ENCODE measurements at places on chromosomes 5 and 9.
A peak's percentile ranks its signal among the peaks of the same experiment; 100 is the strongest.

GRCh38 chr9:114432323-114433067, 44.7 kb upstream of the AKNA start:
- no peak for DNase-seq

- peak; percentile 77 for DNase-seq
These were observed 170.3 kb downstream of the PDZD2 start for GRCh38 chr5:31809050-31809870.

DNA sequence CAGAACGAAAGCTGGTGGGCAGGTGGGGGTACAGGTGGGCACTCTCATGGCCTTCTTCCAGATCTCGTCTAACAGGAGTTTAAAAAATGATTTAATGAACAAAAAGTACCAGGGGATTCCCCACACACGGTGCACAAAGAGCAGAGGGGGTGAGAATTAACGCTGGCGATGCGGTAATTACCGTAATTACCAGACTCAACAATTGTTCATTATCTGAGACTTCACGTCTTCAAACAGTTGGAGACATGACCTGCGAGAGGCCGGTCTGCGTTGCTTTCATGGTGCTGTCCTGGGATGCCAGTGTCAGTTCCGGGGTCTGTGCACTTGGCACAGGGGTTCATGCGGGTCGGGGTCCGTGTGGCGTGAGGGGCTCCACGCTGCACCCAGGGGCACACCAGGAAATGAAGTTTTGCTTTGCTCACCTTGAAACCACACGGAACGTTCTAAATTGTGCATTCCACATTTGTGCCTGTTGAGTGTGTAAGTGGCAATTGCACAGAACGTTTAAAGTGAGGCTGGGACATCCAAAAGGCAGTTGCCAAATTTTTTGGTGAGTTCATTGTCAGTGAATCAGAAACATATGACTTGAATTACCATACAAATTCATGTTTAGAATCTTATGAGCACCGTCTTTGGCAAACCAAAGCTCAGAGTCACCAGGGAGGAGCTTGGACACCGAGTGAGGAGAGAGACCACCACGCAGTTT, 256.4 kb upstream of the IRX1 start:
- DNase-seq: no peak

DNA sequence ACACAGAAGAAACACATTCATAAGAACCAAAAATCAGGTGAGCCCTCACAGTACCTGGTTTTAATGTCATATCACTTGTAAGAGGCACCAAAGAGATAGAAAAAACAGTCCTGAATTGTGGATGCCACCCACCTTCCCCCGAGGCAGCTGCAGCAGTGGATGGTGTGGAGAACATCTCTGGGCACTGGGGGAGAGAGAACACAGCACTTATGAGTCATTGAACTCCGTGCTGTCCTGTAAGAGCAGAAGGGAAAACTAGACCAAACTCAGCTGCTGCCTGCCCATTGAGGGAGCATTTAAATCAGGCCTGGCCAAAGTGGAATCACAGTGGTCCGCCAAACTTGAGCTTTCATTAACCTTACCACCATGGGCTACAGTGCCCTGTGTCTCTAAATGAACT, 296.2 kb downstream of the SPATA31D1 start:
- DNase-seq: no peak

GRCh38 chr5:125056671-125057485, 310.4 kb upstream of the ZNF608 start:
- DNase-seq: no peak

GRCh38 chr5:102858808-102859207, 103.7 kb downstream of the PAM start:
- DNase-seq: peak; percentile 90

DNA sequence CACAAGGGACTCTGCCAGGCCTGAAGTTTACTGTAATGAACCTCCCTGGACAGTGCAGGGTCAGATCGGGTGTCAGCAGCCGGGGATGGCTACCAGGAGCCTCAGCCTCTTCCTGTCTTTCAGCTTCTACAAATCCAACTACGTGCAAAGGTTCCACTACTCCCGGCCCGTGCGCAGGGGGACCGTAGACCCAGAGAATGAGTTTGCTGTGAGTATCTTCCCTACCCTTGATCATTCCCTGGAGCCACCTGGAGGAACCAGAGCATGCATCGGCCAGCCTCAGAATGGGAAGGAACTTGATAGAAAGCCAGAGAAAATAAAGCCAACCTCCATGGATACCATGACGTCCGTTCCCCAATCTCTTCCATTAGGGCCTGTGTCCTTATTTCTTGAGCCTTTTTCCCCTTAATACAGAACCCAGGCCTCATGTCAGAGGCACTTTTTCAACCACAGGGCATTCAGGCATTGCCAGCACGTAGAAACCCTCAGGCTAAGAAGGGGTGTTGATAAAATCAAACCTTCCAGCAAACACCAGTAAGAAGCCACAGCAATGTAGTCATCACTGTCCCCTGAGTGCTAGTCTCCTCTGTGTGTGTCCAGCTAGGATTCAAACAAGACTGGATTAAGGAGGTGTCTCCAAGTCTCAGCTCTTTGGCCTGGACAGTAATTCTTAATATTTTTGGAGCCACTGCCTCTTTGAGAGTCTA, 49.0 kb upstream of the FOXI1 start:
- peak; percentile 43 for DNase-seq

DNA sequence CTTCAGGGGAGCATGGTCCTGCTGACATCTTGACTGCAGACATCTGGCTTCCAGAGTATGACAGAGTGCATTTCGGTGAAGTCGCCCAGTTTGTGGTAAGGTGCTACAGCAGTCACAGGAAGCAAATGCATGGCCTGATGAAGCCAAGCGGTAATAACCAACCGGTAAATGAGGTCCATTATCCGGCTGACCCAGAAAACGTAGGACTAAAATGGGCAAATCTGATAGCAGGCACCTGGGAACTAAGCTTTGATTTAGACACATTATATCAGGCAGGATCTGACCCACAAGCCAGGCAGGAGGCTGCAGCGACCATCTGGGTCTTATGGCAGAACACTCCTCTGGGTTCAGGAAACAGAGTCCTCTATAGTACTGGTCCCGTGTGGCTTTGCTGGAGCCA, 454.6 kb downstream of the GADD45G start:
- no peak for DNase-seq

- DNase-seq: peak; percentile 1
These were observed 708 bp upstream of the CSNK1G3 start for GRCh38 chr5:123511290-123511647.

DNA sequence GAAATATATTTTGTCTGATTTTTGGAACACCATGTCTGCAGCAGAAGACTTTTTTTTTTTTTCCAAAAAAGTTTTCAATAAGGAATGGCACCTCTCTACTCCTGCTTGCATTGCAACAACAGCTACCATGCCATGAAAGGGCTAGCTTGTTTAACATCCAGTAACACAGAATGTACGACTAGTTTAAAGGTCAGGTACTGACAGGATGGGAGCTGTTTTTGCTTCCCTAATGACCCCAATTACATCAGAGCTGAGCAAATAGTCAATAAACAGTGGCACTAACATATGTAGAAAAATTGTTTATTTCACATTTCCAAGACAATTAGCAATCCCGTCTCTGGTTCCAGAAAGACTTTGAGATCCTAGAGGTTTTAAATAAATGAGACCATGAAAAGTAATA, 693.8 kb downstream of the NR2F1-AS1 start:
- no peak for DNase-seq

Data from HFFc6 (cell line).